T-cell (primary cell): ENCODE measurements at places on chromosomes 13 and 19. TPM values are rescaled to one million over a fixed set of nuclear protein-coding genes. Genes with fewer than 3 reads are reported as not detected.

DNA sequence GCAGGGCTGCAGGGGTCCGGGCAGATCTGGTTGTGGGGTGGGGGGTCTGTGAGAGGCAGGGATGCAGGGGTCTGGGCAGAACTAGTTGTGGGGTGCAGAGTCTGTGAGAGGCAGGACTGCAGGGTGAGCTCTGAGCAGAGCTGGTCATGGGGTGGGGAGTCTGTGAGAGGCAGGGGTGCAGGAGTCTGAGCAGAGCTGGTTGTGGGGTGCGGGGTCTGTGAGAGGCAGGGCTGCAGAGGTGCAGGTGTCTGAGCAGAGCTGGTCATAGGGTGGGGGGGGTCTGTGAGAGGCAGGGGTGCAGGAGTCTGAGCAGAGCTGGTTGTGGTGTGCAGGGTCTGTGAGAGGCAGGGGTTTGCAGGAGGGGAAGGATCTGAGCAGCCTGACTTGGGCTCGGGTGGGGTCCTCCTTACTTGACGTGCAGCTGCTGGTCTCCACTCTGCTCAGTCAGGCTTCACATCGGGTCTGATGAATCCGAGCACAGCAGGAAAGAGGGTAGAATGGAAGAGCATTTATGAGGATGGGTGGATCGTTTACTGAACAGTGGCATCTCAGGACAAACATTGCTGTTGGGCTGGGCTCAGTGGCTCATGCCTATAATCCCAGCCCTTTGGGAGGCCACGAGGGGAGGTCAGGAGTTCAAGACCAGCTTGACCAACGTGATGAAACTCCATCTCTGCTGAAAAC, 31.2 kb downstream of the IGFL2 start:
- H3K4me3 ChIP-seq = no peak overlapping the region
- H3K4me1 ChIP-seq = no peaks in the 10 kb centered on the region

DNA sequence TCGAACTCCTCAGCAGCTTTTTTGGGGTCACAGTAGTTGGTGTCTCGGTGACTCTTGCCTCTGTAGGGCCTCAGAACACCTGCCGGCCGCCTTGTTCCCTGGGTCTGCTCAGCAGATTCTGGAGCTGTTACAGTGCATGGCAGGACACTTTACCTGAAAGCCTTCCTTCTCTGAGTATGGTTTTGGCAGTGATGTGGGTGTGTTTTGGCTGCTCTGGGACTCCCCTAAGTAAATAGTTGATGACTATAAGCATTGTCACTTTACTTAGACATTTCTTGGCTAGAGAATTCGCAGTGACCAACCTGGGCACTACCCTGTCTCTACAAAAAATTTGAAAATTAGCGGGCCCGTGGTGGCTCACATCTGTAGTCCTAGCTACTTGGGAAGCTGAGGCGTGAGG, 7.0 kb downstream of the MAU2 start:
- DNase-seq = no peak
- no peak overlapping the region for H3K27ac ChIP-seq
- no peaks in the 10 kb centered on the region for H3K27me3 ChIP-seq
- peaks cover 4% of the 10 kb centered on the region for H3K4me1 ChIP-seq
- H3K4me3 ChIP-seq = no peak overlapping the region
- peaks cover 33% of the 10 kb centered on the region for H3K36me3 ChIP-seq

Gene GZMM
- 66.2 TPM for total RNA-seq

DNA sequence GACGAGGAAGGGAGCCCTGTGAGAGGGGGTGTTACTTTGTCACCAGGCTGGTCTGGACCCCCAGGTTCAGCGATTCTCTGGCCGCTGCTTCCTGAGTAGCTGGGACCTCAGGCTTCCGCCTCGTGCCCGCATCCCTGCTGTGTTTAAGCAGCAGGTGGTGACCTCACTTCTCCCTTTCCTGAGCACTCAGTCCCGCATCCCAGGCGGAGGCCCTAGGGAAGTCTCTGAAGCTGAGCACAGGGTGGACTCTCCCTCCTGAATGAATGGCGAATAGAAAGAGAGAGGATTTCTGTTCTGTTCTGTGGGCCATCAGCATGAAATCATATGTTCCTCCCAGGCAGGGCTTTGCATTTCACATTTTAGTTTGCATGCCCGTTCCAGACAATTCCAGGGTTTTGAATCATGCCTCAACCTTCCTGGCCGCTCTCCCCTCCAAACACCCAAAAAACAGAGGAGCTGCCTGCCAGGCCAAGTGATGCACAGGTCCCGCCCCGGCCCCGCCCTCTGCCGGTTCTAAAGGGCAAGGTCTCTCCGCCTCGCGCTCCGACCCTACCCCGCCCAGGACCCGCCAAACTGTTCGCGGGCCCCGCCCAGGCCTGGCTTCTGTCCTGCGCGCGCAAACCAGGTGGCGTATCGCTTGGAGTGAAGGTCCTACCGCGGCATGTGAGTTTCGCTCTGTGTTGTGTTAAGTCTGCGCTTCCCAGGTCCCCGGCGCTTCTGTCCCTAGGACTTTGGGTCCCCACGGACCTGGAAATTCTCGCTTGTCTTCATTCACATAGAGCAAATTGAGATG, 35.1 kb upstream of the ZNF808 start:
- DNase-seq = no peak
- no peak overlapping the region for H3K27ac ChIP-seq
- H3K27me3 ChIP-seq = peaks cover 19% of the 10 kb centered on the region
- H3K36me3 ChIP-seq = no peaks in the 10 kb centered on the region
- no peak overlapping the region for H3K4me3 ChIP-seq
- peaks cover 3% of the 10 kb centered on the region for H3K4me1 ChIP-seq

DNA sequence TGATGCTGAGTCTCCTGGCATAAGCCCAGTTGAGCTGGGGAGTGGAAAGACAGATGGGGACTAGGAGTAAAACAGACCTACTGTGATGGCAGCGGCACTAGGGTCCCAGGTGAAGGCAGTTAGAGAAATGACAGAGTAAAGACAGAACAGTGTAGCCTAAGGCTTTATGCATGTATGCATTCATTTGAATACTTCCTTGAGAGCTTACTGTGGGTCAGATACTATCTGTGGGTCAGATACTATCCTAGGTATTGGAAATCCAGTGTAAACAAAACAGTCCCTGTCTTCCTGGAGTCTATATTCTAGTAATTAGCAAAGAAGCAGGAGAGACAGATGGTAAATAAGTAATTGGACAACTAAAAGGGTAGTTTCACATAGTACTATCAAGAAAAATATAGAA, 73.7 kb upstream of the LRCH1 start:
- no peak overlapping the region for H3K27ac ChIP-seq
- no peaks in the 10 kb centered on the region for H3K36me3 ChIP-seq
- H3K27me3 ChIP-seq = no peaks in the 10 kb centered on the region
- no peak overlapping the region for H3K4me3 ChIP-seq

DNA sequence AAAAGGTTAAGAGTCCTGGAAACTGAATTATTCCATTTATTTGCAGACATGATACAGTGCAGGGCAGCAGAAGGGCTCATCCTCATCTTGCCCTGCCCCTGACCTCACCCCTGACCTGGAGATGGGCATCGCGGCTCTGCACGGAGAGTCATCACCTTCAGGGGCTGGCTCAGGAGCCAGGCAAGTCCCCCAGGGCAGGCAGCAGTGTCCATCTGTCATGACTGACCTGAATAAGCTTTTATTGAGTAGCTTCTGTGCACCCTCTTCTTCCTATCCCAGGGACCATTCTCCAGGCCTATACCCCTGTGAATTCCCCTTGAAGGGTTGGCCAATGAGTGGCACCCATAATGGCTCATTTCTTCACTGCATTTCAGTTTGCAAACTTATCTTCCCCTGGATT, 484.2 kb downstream of the ZNF536 start:
- H3K4me1 ChIP-seq = no peaks in the 10 kb centered on the region
- H3K36me3 ChIP-seq = no peaks in the 10 kb centered on the region
- H3K27ac ChIP-seq = no peak overlapping the region
- no peak for DNase-seq

DNA sequence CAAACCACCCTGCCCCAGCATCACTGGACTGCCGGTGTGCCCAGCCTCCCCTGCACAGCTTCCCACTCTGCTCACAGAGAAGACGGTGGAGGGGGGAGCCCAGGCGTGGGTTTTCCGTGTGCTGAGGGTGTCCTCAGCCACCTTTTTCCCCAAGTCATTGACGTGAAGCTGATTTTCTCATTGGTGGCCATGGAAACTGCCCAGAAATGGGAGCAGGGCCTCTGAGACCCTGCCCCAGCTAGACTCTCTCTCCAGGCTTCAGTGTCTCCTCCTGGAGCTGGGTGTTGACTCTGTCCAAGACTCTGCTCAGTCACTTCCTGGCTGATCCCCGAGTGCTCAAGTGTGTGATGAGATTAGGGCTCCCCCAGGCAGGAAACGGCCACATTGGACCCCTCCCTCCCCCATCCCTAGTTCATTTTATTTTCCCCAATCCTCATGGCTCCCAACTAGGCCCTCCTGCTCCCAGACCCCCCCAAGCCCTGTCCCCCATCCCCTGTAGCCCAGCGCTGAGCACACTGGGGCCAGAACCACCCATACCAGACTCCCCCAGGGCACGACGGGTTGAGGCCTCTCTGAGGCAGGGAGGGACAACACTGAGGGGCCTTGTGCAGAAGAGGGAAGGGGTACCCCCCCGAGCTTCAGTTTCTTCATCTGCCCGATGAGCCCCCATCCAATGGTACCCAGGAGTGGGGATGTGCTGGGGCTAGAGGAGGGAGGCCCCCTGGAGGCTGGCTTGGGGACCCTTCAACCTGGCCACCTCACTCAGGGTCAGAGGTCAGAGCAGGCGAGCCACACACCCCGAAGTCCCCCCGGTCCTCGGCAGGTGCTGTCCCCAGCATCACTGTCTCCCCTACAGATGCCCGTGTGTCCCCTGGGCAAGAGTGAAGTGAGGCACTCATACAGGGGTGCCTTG, 1.2 kb upstream of the F2RL3 start:
- no peaks in the 10 kb centered on the region for H3K36me3 ChIP-seq
- DNase-seq = no peak
- no peak overlapping the region for H3K4me3 ChIP-seq
- H3K27ac ChIP-seq = no peak overlapping the region
- no peaks in the 10 kb centered on the region for H3K4me1 ChIP-seq

GRCh38 chr13:97945792-97946419, 7.6 kb upstream of the IPO5 start:
- DNase-seq = no peak
- H3K36me3 ChIP-seq = no peaks in the 10 kb centered on the region

Gene CACTIN
- total RNA-seq = 56.5 TPM

Gene GAS6
- total RNA-seq = 10.2 TPM

DNA sequence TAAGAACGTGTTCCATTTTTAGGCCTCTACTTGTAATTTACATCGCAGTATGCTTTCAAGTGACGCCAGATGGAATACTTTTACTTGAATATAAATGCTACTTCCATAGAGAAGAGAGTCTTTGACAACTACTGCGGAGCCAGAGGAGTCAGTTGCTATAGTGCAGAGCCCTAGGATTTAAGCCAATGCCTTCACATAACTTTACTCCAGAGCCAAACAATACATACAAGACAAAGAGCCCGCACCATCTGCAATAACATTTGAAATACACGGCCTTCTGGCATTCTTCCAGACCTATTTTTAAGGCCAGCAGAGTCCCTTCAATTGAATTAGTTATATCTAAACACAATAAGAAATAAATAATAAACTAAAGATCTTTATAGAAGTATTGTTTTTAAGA, 59.4 kb downstream of the XPO4 start:
- no peaks in the 10 kb centered on the region for H3K4me1 ChIP-seq
- H3K27me3 ChIP-seq = no peaks in the 10 kb centered on the region
- no peak overlapping the region for H3K4me3 ChIP-seq
- H3K27ac ChIP-seq = no peak overlapping the region

GRCh38 chr19:34327851-34328250, 37.1 kb upstream of the GPI start:
- H3K36me3 ChIP-seq = peaks cover 79% of the 10 kb centered on the region
- DNase-seq = no peak
- H3K27ac ChIP-seq = no peak overlapping the region
- no peaks in the 10 kb centered on the region for H3K4me1 ChIP-seq

Gene ZNF433
- total RNA-seq = 1.5 TPM

DNA sequence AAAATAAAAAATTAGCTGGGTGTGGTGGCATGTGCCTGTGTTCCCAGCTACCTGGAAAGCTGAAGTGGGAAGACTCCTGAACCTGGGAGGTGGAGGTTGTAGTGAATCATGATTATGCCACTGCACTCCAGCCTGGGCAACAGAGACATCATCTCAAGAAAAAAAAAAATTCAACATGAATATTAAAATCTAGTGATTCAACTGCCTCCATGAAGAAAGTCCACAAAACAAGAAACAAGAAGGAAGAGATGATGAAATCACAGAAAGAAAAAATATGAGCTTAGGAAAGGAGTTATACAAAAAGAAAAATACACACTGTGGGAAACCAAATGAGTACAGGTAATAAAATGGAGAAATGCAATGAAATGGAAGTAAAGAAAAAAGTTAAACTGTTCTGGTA, 99.6 kb upstream of the SIAH3 start:
- no peak for DNase-seq
- no peaks in the 10 kb centered on the region for H3K27me3 ChIP-seq
- H3K4me1 ChIP-seq = no peaks in the 10 kb centered on the region
- H3K36me3 ChIP-seq = peaks cover 3% of the 10 kb centered on the region

DNA sequence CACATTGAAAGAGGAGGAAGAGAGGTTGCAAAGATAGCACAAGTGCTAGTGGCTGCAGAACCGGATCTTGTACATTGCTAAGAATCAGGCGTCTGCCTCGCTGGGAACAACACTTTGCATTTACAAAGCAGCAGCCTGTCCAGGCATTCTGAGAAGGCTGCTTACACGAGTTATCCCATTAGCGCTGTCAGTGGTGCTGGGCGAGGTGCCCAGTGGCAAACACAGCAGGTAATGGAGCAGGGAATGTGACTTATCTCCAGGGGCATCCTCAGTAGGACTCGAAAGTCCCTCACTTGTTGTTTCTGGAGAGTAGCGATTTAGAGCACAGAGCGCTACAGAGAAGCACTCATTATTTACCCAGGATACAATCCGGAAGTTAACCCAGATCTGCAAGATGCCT, 209.6 kb downstream of the OLFM4 start:
- no peak overlapping the region for H3K27ac ChIP-seq
- no peaks in the 10 kb centered on the region for H3K27me3 ChIP-seq
- H3K4me1 ChIP-seq = no peaks in the 10 kb centered on the region
- DNase-seq = no peak
- no peaks in the 10 kb centered on the region for H3K36me3 ChIP-seq

- no peaks in the 10 kb centered on the region for H3K4me1 ChIP-seq
- H3K27ac ChIP-seq = no peak overlapping the region
- H3K4me3 ChIP-seq = no peak overlapping the region
Observed at GRCh38 chr13:96958286-96958891, 35.9 kb downstream of the OXGR1 start.

GRCh38 chr13:39895254-39895653, 239.8 kb downstream of the COG6 start:
- no peak overlapping the region for H3K27ac ChIP-seq
- H3K4me1 ChIP-seq = peaks cover 26% of the 10 kb centered on the region
- H3K4me3 ChIP-seq = no peak overlapping the region
- H3K27me3 ChIP-seq = no peaks in the 10 kb centered on the region

Gene PLPP2
- total RNA-seq = 0.70 TPM

DNA sequence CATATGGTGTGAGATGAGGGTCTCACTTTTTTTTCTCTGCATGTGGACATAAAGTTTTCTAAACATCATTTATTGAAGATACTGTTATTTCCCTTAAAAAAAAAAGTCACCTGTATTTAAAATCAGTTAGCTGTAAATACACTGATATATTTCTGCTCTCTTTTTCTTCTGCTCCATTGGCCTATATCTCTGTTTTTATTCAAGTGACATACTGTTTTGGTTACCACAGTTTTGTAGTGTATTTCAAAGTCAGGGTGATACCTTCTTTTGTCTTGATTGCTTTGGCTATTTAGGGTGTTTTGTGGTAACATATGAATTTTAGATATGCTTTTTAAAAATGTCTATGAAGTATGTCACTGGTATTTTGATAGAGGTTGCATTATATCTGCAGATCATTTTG, 15.8 kb upstream of the ZNF431 start:
- H3K4me3 ChIP-seq = no peak overlapping the region
- peaks cover 2% of the 10 kb centered on the region for H3K4me1 ChIP-seq
- peaks cover 2% of the 10 kb centered on the region for H3K27me3 ChIP-seq
- DNase-seq = no peak
- no peak overlapping the region for H3K27ac ChIP-seq

Gene PTGIR
- total RNA-seq = 3.5 TPM
